ENCODE measurements at places on chromosomes 2 and 18.

DNA sequence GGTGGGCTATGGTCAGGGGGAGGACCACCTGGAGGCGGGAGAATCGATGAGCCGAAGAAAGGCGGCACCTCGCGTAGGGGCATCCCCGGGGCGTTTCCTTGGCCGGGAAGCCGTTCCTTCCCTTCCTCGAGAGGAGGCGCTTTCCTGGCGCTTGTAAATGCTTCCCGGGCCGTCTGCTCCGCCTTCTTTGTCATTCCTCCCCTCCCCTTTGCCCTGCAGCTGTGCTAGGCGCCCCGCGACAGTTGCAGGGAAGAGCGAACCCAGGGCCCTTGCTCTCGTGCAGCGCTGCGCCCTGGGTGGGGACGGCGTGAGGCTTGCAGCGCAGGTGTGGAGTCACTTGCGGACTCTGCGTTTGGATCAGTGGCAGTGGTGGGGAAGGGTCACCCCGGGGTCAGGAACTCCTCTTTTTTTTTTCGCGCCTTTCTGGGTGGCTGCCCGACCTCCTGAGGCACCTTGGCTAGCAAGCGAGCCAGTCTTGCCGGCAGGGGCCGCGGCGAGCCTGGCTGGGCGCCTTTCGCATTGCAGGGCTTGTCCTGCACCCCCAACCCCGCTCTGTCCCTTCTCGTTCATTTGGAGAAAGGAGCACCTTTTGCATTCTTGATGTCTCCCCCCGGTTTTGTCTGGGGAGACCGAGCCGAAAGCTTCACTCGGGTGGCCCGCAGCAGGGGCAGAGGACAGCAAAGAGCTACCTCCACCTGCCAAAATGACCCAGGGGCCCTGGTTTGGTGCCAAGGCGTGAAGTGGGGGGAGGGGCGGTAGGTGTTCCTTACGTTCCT, 858 bp downstream of the KCNS3 start:
- no peak for DNase-seq

DNA sequence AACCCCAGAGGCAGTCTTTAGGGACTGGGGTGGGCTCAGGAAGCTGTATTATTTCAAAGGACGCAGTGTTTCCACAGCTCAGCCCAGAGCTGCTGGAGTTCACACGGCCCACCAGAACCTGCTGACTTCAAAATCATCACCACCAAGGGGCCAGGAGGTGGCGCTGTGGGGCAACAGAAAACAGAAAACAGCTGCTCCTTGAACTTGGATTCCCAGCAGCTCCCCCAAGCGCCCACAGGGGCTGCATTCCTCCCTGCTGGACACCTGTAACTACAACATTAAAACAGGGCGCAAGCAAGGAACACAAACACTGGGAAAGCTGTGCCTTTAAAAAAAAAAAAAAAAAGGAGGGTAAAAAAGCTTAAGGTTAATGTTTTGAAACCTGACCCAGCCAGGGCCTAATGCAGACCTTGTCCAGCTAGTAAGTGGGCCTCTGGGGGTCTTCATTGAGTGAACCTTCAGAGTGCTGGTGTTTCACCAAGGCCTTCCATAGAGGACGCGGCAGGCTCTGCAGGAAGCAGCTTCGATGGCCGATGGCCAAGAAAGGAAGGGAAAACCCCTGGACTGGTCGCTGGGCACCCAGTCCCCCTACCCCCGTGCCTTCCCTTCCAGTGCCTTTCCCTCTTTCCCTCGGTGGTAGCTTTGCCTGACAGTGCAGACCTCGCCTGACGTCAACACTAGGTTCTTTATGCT, 25.9 kb downstream of the MLPH start:
- DNase-seq = peak; percentile 18

GRCh38 chr2:25483607-25484266, 142.0 kb upstream of the DNMT3A start:
- DNase-seq = no peak

DNA sequence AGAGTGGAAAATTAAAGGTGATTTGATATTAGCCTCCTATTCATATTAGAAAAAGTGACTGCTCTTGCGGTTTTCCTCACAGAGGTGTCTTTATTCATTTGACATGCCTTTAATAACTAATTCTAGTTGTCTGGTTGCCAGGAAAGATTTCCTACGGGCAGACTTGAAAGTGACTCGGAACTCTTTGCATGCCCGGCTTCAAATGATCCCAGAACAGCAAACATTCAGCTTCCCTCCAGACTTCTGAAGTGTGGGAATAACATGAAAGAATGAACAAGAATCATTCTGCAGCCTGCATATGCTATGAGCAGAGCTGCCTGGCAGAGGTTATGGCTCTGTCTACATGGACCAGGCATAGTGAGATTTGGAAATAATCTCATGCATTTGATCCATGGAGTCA, 89.6 kb upstream of the PKDCC start:
- no peak for DNase-seq

DNA sequence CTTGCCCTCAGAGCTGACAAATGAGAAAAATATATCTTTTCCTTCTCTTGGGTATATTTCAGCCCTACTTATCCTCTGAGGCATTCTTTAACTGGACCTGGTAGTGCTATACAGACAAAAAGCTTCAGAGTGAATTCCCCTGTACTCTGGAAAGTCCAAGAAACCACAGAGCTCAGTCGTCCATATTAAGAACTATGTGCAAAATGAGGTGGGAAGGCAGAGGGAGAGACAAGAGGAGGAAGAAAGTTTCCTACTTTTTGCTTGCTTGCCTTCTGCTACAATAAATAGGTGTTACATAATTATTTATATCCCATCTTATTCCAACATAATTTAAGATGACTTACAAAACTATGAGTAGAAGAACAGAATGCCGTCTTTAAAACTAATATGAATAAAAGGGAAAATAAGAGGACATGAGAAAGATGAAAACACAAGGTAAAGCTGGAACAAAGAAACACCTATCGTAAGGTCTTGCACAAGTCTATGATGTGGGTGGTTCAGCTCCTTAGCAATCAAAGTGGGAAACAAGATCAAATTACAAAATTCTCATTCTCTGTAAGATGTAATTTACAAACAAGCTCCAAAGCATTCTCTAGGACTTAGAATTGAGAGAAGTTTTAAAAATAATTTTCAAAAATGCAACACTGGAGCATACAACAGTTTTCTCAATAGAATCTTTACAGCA, 97.9 kb downstream of the BAZ2B start:
- no peak for DNase-seq

DNA sequence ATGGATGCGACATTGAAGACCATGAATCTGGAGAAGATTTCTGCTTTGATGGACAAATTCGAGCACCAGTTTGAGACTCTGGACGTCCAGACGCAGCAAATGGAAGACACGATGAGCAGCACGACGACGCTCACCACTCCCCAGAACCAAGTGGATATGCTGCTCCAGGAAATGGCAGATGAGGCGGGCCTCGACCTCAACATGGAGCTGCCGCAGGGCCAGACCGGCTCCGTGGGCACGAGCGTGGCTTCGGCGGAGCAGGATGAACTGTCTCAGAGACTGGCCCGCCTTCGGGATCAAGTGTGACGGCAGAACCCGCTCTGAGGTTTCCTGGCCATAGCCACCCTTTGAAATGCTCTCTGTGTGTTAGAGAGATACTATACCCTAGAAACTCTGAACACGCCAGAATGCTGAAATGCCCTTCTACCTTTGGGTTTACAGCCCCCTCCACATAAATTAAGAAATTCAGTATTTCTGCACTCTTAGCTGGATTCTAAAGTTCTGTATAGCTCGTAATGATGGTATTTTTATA, 659 bp downstream of the CHMP1B start:
- DNase-seq = no peak

GRCh38 chr2:31270822-31271231, 36.9 kb downstream of the EHD3 start:
- no peak for DNase-seq

DNA sequence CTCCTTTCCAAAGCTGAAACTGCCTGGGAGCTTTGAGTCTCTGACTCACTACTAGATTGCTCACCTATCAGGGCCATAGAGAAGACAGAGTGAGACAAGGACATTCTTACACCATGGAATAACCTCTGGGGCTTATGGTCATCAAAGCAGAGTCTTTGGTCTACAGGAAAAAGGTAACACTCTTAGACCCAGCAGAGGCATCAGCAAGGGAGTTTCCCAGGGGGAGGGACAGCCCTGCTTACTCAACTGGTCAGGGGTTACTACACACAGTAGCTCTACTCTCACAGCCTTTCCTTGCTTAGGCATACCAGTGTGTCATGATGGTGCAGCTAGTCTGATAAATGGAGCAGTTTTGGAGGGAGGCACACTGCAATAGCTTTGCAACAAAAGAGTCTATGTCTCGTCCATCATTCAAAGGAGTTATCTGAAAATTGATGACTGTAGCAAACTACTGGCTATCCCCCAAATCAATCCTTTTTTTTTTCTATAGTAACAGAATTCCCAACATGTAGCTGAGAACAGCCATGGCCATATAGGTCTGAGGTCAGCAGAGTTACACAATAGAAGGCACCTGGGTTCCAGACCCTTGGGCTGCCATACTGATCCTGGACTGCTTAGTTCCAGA, 22.4 kb upstream of the CD28 start:
- peak; percentile 32 for DNase-seq

GRCh38 chr18:24731158-24731557, 270.7 kb downstream of the HRH4 start:
- no peak for DNase-seq
